ENCODE measurements at places on chromosomes 12 and 14. TPM values are rescaled to one million over a fixed set of nuclear protein-coding genes. Genes with fewer than 3 reads are reported as not detected.

- peaks cover 47% of the 10 kb centered on the region for H3K27me3 ChIP-seq
- no peak for DNase-seq
- no peak overlapping the region for H3K27ac ChIP-seq
- peak overlapping the region; percentile 30 for H3K4me3 ChIP-seq
- no peaks in the 10 kb centered on the region for H3K36me3 ChIP-seq
Measured at GRCh38 chr14:38255408-38255672, 553 bp downstream of the CLEC14A start.

RERGL gene
- not detected for total RNA-seq

- no peaks in the 10 kb centered on the region for H3K4me1 ChIP-seq
- no peak overlapping the region for H3K4me3 ChIP-seq
- H3K27me3 ChIP-seq: no peaks in the 10 kb centered on the region
- no peaks in the 10 kb centered on the region for H3K36me3 ChIP-seq
- H3K27ac ChIP-seq: no peak overlapping the region
Measured at GRCh38 chr12:91127751-91128150, 16.5 kb upstream of the LUM start.

- H3K36me3 ChIP-seq: no peaks in the 10 kb centered on the region
- no peak for DNase-seq
- H3K27ac ChIP-seq: no peak overlapping the region
Measured at GRCh38 chr14:79197516-79197915, 1013.8 kb downstream of the DIO2 start.

GRCh38 chr12:77998236-77998786, 167.6 kb downstream of the NAV3 start:
- H3K27ac ChIP-seq: no peak overlapping the region
- no peaks in the 10 kb centered on the region for H3K36me3 ChIP-seq
- H3K27me3 ChIP-seq: no peaks in the 10 kb centered on the region
- no peaks in the 10 kb centered on the region for H3K4me1 ChIP-seq
- H3K4me3 ChIP-seq: no peak overlapping the region
- DNase-seq: no peak

DNA sequence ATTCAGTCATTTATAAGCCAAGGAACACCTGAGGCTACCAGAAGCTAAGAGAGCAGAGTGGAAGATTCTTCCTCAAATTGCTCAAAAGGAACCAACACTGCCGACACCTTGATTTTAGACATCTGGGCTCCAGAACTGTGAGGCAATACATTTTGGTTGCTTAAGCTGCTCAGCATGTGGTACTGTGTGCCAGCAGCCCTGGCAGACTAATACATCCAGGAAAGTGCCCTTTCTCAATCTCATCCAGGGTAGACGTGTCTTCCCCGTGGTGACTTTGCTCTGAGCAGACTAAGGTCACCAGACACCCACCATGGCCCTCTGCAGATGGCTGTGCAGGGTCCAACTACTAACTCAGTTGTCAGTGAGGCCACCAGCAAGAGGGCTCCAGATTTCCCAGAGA, 122.8 kb downstream of the VRK1 start:
- no peaks in the 10 kb centered on the region for H3K27me3 ChIP-seq
- H3K4me3 ChIP-seq: no peak overlapping the region
- no peak for DNase-seq
- H3K36me3 ChIP-seq: peaks cover 2% of the 10 kb centered on the region
- H3K27ac ChIP-seq: no peak overlapping the region

GRCh38 chr12:69330475-69331473, 17.4 kb upstream of the LYZ start:
- H3K27ac ChIP-seq: peak overlapping the region; percentile 96
- peak overlapping the region; percentile 87 for H3K4me3 ChIP-seq
- H3K27me3 ChIP-seq: peaks cover 1% of the 10 kb centered on the region
- peak; percentile 70 for DNase-seq
- H3K4me1 ChIP-seq: peaks cover 34% of the 10 kb centered on the region
- H3K36me3 ChIP-seq: peaks cover 5% of the 10 kb centered on the region

C12orf60 gene
- 1.6 TPM for total RNA-seq

DNA sequence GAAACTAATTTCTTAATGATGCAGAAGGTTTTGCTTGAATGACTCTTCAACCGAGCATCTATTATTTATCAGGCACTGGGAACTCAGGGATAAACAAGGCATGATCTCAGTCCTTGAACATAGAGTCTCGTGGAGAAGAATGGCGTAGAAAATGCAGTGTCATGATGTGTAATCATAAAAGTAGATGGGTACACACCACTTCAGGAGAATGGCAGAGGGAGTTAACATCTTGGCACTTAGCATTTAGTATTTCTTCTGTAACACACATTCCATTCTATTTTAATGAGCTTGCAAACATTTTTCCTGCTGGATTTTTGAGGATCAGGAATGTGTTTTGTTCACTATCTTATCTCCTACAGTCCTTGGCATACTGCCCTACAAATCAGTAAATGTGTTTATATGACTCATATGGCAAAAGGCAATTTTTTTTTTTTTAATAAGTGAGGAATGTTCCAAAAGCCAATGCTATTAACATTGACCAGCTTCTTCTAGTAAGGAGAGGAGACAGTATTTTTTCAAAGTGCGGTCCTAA, 3.8 kb downstream of the TXNRD1 start:
- H3K27ac ChIP-seq: peak overlapping the region; percentile 40
- peak overlapping the region; percentile 38 for H3K4me3 ChIP-seq
- H3K4me1 ChIP-seq: peaks cover 25% of the 10 kb centered on the region
- no peak for DNase-seq

- peaks cover 4% of the 10 kb centered on the region for H3K4me1 ChIP-seq
- no peak for DNase-seq
- H3K27ac ChIP-seq: no peak overlapping the region
- H3K36me3 ChIP-seq: no peaks in the 10 kb centered on the region
- H3K4me3 ChIP-seq: no peak overlapping the region
Measured at GRCh38 chr14:54177019-54177418, 219.8 kb upstream of the CDKN3 start.

SERPINA9 gene
- total RNA-seq: not detected
